ENCODE measurements at places on chromosomes 16 and 17. TPM values are rescaled to one million over a fixed set of nuclear protein-coding genes. Genes with fewer than 3 reads are reported as not detected.

CCDC154 gene
- 0.88 TPM for total RNA-seq

CDH13 gene
- 3.5 TPM for total RNA-seq

- no peak for DNase-seq
Observed at GRCh38 chr17:64236827-64237403, 26.1 kb downstream of the TEX2 start.

- no peak for DNase-seq
Observed at GRCh38 chr16:1772362-1772907, at the start of gene EME2. TSS of gene EME2 (plus strand) at chr16:1772810. CDS start at chr16:1773228, 418 bp downstream.

DNA sequence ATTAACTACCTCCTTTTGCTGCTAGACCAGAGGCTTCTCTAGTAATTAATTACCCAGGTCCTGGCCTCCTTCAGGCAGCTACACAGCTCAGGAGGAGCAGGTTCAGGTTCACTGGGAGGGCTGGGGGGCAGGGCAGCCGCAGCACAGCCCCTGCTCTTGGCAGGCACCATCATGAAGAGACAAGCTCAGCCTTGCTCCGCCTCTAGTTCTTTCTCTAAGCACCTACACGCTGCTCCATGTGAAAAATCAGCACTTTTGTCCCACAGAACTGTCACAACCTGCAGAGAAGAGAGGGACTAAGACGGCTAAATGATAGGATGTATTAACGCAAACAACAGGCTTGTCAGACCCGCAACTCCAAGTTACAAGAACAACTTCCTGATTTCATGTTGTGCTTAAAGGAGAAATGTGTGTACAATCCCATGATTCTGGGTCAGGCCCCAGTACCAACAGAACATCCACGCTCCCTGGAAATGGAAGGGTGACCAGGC, 53.4 kb downstream of the GRB2 start:
- DNase-seq: no peak

DNA sequence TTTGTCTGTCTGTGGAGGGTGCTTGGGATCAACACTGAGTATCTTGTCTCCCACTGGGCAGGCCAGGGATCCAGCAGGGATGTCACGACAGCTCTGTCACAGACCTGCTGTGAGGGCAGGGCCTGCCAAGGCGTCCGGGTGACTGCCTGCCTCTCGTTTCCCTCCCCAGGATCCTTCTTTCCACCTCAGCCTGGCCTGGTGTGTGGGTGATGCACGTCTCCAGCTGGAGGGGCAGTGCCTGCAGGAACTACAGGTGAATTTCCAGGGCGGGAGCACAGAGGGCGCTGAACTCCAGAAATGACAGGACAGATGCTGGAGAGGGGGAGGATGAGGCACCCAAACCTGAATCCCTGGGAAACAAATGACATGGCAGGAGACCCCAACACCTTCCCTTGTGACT, 6.8 kb upstream of the MMP15 start:
- no peak for DNase-seq

GRCh38 chr17:62704381-62704971, 77.0 kb downstream of the MRC2 start:
- DNase-seq: no peak

GRCh38 chr17:57773557-57773956, 28.5 kb upstream of the CCDC182 start:
- no peak for DNase-seq

GRCh38 chr17:73228748-73229236, 32.9 kb downstream of the CPSF4L start:
- DNase-seq: no peak

Data from Caco-2 (cell line).